Esophagus muscularis mucosa (tissue), 4 donors: ENCODE measurements at places on chromosomes 11 and 22. TPM values are rescaled to one million over a fixed set of nuclear protein-coding genes. Genes with fewer than 3 reads are reported as not detected.

Gene OR51A7
- total RNA-seq = not detected

Gene PLAAT2
- not detected for total RNA-seq

Gene SPON1
- total RNA-seq = 16.1 TPM

Gene FAT3
- total RNA-seq = 15.5 TPM

Gene OR52B4
- not detected for total RNA-seq

Gene TRIM22
- total RNA-seq = 46.6 TPM

Gene C1QTNF4
- 1.8 TPM for total RNA-seq

Gene EMID1
- total RNA-seq = 4.0 TPM

Gene PCNX3
- 43.1 TPM for total RNA-seq

Gene PARVA
- 181 TPM for total RNA-seq

Gene IGSF9B
- 130 TPM for total RNA-seq

Gene RTN4R
- 1.8 TPM for total RNA-seq

Gene ACTN3
- not detected for total RNA-seq

Gene C22orf23
- total RNA-seq = not detected

Gene OR5M11
- not detected for total RNA-seq

Gene MS4A15
- total RNA-seq = not detected

Gene OR2AG1
- not detected for total RNA-seq

Gene BTBD18
- not detected for total RNA-seq

Gene MUC2
- total RNA-seq = not detected

Gene VSIG10L2
- total RNA-seq = 0.57 TPM

Gene SLC15A3
- 31.1 TPM for total RNA-seq

Gene TRIM49D1
- total RNA-seq = not detected

DNA sequence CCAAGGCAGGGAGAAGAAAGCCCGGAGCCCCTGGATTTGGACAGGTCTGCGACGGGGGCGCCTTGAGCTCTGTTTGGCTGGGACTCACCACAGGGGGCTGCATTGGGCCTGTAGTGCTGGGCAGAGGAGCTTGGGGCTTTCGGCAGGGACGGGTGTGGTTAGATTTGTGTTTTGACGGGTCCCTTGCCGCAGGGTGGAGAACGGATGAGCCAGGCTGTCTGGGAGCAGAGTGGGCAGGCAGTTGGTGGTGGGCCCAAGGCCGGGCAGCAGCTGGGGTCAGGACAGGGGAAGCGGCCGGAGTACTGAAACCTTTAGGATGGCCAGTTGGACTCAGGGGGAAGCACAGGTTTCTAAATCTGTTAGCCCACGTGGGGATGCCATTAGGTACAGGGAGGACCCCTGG, 13.4 kb downstream of the C11orf24 start:
- DNase-seq = peak; percentile 55

DNA sequence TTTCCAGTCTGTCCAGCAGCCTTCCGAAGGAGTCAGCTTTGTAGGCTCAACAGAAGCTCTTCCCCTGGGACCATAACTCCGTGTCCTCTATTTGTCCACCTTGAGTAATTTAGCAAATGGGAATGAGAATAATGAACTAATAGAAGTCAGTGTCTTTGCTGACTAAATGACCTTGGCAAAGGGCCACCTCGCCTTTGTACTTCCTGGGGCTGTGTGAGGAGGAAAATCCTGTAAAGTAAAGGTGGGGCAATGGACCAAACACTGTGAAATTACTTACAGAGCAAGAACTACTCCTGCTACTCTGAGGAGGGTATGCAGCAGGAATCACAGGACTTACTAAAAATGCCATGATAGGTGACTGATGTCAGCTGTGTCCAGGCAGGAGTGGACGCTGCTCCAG, 36.2 kb upstream of the CSNK2A3 start:
- no peak for DNase-seq

DNA sequence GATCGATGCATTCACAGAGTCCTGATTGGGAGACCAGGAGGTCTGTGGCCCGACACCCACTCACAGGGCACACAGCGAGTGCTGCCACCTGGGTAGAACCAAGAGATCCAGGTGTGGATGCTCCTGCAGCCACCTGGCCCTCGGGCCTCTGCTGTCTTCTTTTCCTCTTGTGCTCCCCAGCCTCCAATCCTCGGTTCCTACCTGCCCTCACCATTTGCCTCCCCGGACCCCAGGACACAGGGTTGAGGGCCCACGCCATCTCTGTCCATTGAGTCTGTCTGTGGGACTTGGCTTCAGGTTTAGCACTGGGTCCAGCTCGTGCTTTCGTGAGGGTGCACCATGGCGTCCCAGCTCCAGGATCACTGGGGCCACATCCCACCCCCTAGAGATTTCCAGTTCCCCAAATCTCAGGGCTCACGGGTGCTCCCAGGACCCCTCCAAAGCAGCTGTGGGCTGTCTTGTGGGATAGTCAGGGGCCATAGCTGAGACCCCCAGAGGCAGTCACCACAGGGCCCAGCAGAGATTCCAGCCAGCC, 591.1 kb downstream of the BRD1 start:
- peak; percentile 78 for DNase-seq

DNA sequence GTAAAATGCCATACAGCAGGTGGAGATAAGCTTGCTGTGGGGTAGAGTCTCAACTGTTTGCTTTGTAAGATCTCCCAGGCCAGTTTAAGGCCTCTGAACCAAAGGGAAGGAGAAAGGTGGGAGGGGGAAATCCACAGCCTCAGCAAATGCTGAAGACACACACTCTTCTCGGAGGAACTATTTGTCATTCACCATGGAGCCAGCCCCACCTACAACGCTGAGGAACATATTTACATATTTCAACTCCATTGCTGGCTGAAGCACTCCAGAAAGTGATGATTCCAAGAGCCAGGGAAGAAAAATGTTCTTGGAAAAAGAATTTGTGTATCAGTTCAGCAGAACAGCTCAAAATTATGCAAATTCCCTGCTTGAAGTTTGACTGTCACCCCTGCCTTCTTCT, 6.5 kb downstream of the TENM4 start:
- DNase-seq = no peak

DNA sequence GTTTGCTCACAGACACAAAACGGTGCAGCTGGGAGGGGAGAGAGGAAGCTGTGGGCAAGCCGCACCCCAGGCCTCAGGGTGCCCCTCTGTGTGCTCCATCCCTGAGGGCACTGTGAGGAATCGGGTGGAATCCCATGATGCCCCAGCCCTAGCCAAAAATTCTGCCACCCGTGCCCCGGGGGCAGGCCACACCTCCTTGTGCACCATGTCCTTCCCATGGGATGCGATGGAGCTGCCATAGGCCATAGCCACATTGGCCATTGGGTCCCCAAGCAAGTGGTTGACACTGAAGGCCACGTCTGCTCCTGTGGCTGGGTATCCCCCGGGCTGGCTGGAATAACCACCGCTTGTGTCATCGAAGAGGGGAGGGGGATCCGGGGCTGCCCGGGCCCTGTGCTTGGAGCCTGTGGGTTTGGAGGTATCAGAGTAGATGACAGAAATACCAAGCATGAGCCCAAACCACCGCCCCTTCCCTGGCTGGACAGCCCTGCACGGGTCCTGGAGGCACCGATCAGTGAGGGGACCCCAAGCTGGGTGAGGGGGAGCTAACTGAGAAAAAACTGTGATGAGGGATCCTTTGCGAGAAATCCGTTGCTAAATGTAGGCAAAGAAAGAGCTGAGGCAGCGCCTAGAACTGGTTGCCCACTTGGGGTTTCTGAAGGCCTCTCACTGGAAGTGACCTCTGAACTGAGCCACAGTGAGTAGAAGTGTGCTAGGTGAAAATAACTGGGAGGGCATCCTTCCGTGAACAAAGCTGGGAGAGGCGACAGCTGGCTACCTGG, 863 bp downstream of the YIF1A start:
- DNase-seq = no peak

- no peak for DNase-seq
These were observed 5.7 kb downstream of the MPZL2 start for GRCh38 chr11:118258410-118258809.

GRCh38 chr22:43967069-43967468, 11.8 kb downstream of the SAMM50 start:
- no peak for DNase-seq

- DNase-seq = no peak
These were observed 26.1 kb downstream of the MAML2 start for GRCh38 chr11:96316869-96317268.

GRCh38 chr11:36594316-36594989, at the start of gene IFTAP:
Gene IFTAP (plus strand): TSS chr11:36594502. CDS start chr11:36610104, 15,602 bp downstream.
- no peak for DNase-seq

- DNase-seq = no peak
These were observed 74.5 kb upstream of the ARFGAP3 start for GRCh38 chr22:42931421-42932196.

DNA sequence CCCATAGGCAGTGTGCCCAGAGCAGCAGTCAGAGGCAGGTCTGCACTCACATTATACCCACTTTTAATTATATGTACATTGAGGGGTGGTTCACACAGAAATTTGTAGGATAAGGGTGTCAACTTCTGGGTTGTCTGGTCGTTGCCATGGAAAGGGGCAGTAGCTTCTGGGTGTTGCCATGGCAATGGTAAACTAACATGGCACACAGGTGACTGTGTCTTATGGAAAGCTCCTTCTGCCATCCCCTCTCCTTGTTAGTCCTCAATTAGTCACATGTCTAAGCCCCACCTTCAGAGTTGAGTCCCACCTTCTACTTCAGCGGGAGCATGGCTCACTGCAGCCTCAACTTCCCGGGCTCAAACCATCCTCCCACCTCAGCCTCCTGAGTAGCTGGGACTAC, 56.3 kb upstream of the ATXN10 start:
- no peak for DNase-seq

GRCh38 chr22:21009638-21010425, 5.1 kb upstream of the P2RX6 start:
- no peak for DNase-seq

GRCh38 chr11:128497061-128497775, 90.1 kb downstream of the ETS1 start:
- no peak for DNase-seq

- no peak for DNase-seq
These were observed 57.7 kb upstream of the CARD18 start for GRCh38 chr11:105197071-105197815.

GRCh38 chr11:123559523-123559955, 94.9 kb downstream of the SCN3B start:
- DNase-seq = no peak

- no peak for DNase-seq
These were observed 6.0 kb downstream of the SYT9 start for GRCh38 chr11:7257724-7258123.

DNA sequence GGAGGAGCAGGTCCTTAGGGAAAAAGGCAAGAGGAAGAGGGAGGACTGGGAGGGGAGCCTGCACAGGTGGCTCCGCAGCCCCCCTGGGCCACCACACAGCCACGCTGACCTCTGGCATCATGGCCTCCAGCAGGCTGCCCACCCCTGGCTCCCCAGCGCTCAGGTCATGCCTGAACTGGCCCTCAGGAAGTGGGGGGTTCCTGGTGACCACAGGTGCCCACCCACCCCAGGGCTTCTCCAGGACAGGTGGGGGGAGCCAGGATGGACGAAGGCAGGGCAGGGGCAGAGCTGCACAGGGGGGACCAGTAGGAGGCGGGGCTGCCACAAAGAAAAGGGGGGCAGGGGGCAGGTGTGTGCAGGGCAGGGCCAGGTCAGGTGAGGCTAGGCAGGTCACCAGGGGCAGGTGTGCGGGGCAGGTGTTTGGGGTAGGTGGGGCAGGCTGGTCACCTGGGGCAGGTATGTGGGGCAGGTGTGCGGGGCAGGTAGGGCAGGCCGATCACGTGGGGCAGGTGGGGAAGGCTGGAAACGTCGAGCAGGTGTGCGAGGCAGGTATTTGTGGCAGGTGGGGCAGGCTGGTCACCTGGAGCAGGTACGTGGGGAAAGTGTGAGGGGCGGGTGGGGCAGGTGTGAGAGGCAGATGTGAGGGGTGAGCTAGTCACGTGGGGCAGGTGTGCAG, 997 bp downstream of the DEAF1 start:
- DNase-seq = no peak

- DNase-seq = no peak
These were observed 247.0 kb downstream of the TENM4 start for GRCh38 chr11:79193663-79194310.

- no peak for DNase-seq
These were observed 512.8 kb upstream of the TENM4 start for GRCh38 chr11:79953629-79954028.

GRCh38 chr11:9760193-9760575, 96.3 kb downstream of the SWAP70 start:
- DNase-seq = peak; percentile 95

DNA sequence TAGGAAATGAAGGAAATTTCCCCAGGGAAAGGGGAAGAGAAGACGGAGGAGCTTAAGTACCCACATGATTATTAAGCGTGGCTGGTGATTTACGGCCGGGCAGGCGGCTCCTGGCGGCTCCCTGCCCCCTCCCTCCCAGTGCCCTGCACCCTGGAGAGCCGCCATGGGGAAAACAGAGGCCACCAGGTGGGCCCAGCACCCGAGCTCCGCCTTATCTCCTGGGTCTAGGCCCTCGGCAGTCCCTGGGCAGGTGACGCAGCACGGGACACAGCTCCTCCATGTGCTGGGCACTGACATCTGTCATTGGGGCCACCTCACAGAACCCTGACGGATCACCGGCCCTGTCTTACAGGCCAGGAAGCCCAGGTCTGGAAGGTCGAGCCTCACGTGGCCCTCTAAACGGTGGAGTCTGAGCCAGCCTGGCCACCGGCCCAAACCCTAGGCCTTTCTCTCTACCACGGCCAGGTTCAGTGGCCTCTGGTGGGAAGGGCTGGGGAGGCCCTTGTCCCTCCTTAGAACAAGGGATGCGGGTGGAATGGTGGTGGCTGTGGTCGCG, 60.2 kb upstream of the PPARA start:
- no peak for DNase-seq

GRCh38 chr11:10398525-10398924, 56.5 kb upstream of the AMPD3 start:
- peak; percentile 92 for DNase-seq

GRCh38 chr11:86386746-86387145, 12.1 kb downstream of the CCDC81 start:
- no peak for DNase-seq

DNA sequence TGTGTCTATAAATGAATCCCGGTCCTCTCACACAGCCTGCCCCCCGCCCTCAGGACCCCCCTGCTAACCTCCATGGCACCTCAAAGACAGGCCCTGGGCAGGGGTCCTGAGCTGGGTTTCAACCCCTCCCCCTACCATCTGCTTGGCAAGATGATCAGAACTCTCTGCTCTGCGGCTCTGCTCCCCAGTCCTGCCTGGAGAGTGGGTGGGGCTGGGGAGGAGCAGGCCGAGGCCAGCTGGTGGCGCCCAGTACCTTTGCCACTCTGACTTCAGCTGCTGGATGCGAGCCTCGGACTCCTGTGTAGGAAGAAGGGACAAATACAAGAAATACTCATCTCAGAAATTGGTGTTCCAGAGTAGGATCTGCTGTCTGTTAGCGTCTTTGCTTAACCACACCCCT, 15.0 kb downstream of the SUN2 start:
- DNase-seq = no peak

- no peak for DNase-seq
These were observed 58.3 kb downstream of the CYTH4 start for GRCh38 chr22:37340331-37341262.

- DNase-seq = no peak
These were observed 16.4 kb upstream of the PAMR1 start for GRCh38 chr11:35541621-35542375.

DNA sequence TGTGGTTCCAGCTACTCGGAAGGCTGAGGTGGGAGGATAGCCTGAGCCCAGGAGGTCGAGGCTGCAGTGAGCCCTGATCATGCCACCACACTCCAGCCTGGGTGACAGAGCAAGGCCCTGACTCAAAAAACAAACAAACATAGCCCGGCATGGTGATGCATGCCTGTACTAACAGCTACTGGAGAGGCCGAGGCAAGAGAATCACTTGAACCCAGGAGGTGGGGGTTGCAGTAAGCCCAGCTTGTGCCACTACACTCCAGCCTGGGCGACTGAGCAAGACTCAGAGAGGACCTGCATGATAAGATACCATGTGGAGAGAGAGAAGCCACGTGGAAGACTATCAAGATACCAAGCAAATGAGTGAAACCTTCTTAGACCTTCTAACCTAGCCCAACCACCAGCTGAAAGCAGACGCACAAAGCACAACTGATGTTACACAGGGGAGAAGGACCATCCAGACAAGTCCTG, 36.1 kb downstream of the AMBRA1 start:
- DNase-seq = no peak
